ENCODE measurements at places on chromosomes 2 and 18.

DNA sequence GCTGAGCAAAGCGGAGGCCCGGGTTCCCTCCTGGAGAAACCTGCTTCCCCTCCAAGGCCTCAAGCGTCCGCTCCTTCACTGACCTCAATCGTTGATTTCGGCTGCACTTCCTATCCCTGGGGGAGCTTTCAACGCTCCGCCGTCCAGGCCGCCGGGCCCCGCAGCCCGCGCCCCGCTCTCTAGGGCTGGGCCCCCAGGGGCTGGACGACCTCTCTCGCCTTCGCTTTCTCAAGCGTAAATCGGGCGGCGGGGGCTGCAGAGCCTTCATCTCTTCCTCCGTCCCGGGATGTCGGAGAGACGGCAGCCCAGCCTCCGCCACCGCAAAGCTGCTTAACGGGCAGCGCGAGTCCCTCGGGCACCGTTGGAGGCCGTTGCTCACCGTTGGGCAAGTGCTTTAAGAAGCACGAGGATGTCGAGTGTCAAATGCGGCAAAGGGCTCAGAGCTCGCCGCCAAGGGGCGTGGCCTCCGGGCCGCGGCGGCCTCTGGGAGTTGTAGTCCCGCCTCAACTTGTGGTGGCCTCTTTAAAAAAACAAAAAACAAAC lies 8.5 kb downstream of the HES6 start:
- peak; percentile 83 for DNase-seq

DNA sequence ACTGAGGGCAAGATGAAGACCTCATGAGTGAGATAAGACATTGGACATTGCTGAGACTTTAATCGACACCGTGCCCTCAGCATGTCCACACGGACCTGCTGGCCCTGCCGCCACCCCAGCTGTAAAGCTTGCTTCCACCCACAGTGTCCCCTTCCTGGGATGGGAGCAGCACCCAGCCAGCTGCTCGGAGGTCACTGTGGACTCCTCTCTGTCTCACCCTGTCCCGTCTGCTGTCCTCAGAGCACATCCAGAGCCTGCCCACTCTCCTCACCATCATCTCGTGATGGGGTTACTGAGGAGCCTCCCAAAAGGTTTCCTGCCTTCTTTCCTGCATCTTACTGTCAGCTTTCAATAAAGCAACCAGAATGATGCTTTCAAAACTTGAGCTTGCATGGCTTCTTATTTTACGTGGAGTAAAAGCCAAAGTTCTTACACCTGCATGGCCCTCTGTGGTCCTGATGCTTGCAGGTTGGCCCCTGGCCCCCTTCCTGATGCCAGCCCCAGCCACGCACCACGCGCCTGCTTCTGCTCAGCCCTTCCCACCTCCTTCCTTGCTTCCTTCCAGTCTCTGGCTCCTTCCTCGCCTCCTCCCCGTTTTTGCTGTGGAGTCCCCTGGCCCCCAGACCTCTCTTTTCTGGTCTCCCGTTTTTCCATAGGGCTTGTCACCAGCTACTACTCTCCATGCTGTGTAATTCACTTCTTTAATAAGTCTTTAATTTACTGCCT lies 67.0 kb downstream of the DGKD start:
- no peak for DNase-seq

DNA sequence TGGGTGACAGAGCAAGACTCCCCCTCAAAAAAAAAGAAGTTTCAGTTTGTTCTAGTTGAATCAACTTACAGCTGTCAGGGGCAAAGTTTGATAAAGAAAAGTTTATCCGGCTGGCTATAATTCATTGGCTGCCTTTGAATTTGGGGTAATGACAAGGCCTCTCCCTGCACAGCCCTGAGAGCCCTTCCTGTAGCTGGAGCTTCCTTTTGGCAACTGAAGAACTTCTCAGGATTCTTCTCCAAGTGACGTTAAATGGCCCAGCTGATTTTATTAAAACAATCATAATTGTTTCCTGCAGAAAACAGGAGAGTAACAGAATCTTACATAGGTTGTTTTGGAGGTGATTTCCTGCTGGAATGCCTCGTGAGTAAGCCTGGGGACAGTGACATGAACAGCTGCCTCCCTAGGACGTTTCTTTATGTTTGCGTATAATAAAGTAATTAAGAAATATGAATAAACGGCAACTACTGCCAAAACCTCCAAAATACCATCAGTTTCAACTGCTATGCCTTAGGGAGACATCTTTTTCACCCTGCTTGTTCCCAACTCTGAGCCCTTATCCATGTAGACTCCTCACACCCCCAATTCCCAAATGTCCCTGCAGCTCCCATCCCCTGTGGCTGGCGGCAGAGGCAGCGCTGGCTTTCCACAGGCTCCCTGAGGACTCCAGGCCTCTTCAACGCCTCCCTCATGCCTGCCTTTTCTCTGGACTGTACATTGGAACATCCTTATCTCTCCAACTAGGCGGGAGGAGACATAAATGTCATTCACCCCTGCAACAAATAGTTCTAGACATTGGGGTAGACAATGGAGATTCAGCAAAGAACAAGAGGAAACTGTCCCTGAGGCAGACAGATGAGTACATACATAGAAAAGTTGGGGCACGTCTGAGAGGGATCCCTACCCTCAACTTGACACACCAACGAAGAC lies 59.2 kb upstream of the FZD7 start:
- DNase-seq: no peak

DNA sequence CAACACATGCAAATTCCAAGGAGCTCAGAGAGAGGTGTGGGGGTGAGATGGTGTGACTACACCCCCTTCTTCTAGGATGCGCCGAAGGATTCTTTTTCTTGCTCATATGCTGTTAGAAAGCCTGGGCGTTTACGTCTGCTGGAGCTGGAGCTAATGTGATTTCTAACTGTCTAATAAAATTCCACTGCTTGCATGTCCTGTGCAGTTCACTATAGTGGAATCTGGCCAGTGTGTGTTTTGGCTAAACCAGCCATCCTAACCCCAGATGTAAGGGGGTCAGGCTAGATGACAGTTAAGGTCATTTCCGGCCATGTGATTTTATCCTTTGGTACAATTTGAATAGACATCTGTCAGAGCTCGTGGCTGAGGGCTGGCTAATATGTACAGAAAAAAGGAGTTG lies 194.1 kb downstream of the PRKCE start:
- DNase-seq: no peak

GRCh38 chr18:2963048-2963447 lies 49.9 kb downstream of the LPIN2 start:
- peak; percentile 62 for DNase-seq

All from activated T-cell treated with anti-CD3 and anti-CD28 coated beads, Interleukin-2, amount 50 U/mL, for 72 hours (primary cell).